Astrocyte of the cerebellum (primary cell): ENCODE measurements at places on chromosomes 5 and 9.

GRCh38 chr5:58383448-58383847, 76.4 kb downstream of the PLK2 start:
- DNase-seq: no peak

DNA sequence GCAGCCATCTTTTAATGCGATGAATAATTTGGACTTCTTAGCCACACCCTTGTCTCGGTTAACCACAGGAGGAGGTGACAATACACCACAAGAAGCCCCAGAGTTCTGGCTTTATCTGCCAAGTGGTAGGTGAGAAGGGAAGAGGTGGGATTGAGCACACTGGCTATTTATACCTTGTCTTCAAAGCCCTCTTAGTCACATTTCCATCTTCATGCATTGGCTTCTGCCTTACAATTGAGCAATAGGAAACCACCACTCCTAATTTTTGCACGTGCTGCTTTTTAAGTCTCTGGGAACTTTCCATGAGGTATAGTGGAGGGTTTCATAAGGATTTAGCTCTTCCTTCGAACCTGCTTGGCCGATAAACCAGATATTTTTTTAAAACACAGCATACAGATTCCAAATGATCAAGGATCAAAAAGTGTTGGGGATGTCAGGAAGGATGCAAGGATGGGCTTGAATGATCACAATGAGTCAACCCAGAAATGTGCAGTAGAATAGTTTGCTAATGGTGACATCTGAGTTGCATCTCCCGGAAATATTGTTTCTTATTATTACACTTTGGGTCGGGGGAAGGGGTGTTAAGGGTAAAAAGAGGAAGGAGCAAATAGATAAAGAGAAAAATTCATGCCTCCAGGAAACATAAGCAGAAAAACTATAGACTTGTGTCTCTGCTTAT, 25.5 kb downstream of the PLAC8L1 start:
- DNase-seq: no peak

GRCh38 chr5:89686081-89686765, 723.3 kb downstream of the CETN3 start:
- DNase-seq: no peak

DNA sequence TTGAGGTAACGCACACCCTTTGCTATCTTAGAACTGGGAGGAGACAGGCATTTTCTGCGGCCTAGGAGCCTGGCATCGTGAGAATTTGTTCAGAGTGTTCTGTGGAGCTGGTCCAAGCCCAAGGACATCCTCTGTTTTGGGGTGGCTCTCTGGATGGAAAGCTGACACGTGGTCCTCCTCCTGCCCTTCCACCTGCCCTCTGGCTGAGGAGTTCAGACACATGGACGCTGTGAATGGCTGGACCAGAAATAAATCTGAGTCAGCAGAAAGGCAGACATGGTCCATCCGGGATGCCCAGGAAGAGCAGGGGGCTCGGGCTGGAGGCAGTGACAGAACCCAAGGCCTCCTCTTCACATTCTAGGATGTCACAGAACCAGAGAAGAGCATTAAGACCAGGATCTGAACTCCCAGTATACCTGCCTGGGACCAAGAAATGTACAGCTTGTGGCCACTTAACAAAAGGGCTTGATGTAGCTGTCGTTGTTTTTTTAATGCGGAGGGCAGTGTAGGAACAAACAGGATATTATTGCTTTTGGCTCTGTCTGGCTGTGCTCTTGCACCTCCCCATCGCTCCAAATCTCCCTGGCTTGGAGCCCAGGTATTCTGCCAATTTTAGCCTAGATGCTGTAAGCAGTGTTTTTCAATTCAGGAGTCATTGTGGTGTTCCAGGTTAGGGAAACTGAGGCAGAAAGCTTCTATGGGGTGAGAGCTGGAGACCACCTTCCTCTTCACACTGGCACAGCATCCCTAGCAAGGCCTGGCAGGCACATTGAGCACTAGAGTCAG, 2.4 kb downstream of the CKMT2 start:
- no peak for DNase-seq

GRCh38 chr5:26278078-26278477, 760.3 kb downstream of the CDH9 start:
- no peak for DNase-seq

DNA sequence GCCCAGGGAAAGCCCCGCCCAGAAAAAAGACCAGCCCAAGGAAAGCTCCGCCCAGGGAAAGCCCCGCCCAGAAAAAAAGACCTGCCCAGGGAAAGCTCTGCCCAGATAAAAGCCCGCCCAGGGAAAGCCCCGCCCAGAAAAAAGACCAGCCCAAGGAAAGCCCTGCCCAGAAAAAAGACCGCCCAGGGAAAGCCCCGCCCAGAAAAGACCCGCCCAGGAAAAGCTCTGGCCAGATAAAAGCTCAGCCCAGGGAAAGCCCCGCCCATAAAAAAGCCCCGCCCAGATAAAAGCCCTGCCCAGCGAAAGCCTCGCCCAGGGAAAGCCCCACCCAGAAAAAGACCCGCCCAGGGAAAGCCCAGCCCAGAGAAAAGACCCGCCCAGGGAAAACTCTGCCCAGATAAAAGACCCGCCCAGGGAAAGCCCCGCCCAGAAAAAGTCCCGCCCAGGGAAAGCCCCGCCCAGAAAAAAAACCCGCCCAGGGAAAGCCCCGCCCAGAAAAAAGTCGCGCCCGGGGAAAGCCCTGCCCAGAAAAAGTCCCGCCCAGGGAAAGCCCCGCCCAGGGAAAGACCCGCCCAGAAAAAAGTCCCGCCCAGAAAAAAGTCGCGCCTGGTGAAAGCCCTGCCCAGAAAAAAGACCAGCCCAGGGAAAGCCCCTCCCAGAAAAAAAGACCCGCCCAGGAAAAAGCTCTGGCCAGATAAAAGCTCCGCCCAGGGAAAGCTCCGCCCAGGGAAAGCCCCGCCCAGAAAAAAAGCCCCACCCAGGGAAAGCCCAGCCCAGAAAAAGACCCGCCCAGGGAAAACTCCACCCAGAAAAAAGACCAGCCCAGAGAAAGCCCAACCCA, 11.9 kb downstream of the GRIN1 start:
- DNase-seq: no peak

DNA sequence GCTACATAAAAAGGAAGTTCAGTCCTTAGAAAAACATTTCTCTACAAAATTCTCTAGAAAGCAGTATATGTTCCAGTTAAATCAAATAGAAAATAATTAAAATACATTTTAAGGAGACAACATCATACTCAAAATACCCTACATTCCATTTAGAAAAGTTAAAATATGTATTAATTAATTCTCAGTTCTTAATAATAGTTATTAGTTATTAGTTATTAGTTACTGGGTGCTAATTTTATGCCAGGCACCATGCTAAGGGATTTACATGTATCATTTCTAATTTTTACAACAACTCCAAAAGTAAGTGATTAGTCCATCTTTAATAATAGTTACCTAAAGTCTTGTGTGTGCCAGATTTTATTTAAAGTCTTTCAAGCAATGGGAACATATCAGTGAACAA, 38.0 kb downstream of the FAM114A2 start:
- DNase-seq: no peak

GRCh38 chr5:169650701-169651331, 13.7 kb downstream of the DOCK2 start:
- DNase-seq: no peak

DNA sequence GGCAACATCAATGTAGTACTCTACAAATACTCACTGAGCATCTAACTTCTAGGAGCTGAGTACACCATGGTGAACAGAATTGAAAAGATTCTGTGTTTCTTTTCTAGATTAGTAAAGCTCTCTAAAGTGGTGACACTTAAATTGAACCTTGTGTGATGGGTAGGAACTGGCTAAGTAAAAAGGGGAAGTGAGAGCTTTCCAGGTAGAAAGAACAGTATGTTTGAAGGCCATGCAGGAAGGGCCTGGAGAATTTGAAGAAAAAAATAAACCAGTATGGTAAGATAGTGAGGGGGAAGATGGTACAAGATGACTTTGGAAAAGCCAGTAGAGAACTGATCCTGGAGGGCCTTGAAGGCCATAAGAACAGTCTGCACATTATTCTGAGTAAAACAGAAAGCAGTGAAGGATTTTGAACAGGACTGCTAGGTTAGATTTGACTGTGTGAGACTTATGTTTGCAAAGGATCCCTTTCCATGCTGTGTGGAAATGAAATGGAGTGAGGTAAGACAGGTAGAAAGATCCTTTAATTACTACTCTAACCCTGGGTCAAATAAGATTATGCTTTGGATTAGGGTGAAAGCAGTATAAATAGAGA, 46.7 kb upstream of the UBQLN1 start:
- no peak for DNase-seq

- DNase-seq: peak; percentile 9
Measured at GRCh38 chr5:30981576-30981975, 211.9 kb upstream of the CDH6 start.
